NCI-H187 (cell line): ENCODE measurements at places on chromosomes 13 and 19.

DNA sequence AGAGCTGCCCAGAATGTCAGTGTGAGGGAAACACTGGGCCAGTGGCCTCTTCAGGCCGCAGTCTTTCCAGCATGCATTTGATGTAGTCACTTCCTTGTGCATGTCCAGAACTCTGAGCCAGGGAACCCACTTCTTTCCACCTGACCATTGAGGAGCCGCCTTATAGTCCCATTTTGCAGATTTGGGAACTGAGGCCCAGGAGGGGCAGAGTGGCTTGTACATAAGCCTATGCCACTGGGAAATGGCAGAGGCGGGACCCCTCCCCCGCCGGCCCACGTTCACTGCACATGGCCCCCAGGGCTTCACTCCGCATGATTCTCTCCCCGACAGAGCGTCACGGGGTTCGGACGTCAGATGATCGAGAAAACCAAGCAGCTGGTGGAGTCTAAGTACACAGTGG, 5.6 kb upstream of the SPIB start:
- no peak for DNase-seq

GRCh38 chr13:112618501-112618900, 30.5 kb upstream of the TUBGCP3 start:
- DNase-seq: no peak

DNA sequence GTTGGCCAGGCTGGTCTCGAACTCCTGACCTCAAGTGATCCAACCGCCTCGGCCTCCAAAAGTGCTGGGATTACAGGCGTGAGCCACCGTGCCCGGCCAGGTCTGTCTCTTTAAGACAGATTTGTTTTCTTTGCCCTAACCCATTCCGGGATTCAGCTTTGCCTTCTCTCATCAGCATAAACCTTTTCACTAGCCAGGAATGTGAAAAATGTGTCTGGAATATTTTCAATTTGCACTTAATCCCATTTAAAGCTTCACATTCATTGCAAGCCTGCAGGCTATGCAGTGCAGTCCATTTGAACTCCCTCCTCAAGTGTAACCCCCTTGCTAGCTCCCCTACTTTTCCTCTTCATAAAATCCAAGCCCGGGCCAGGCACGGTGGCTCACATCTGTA, 880 bp upstream of the TMEM160 start:
- no peak for DNase-seq

DNA sequence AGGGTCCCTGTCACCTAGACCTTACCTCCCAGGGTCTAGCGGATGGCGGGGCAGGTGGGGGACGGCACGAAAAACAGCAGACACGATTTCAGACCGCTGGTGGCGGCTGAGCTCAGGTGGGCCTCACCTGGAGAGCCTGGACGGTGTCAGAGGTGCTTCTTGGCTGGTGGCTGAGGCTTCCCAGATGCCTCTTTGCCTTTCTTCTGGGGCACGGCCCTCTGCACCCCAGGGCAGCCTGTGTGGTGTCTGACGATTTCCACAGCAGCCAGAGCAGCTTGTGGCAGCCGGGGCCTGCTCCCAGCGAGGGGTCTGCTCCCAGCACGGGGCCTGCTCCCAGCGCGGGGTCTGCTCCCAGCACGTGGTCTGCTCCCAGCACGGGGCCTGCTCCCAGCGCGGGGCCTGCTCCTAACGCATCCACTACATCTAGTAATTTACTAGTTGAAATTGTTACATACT, 66.7 kb downstream of the ATP11A start:
- DNase-seq: no peak

DNA sequence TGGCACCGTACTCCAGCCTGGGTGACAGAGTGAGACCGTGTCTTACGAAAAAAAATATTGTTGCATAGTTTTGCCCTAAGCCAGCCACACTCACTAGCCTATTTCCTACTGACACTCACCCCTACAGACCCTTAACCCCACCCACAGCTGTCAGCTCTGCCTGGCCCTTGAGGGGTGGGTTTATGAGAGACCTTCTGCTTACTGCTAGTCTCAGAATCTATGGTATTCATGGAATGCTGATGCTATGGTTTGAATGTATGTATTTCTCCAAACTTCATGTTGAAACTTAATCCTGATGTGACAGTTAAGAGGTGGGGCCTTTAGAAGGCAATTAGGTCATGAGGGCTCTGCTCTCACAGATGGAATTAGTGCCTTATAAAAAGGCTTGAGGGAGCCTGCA, 79.2 kb upstream of the LRCH1 start:
- no peak for DNase-seq

GRCh38 chr19:32812036-32812435, 57.5 kb downstream of the SLC7A9 start:
- no peak for DNase-seq

DNA sequence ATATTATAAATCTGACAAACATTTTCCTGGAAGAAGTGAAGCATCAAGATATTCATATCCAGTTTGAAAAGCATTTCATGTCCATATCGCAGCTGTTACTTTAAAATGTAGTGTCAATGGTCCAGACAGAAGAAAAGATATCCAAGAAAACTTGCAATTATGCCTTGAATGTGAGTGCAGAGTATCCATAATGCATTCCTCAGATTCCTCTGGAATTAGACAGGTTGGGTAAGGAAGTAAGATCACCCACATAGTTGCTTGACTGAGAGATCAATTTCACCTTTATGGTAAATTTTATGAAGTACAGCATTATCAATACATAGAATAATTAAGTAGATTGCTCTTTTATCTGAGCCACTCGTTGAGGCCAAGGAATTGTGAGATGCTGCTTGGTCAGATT, 327.0 kb upstream of the SLITRK5 start:
- no peak for DNase-seq

- no peak for DNase-seq
Observed at GRCh38 chr13:50678464-50679162, 164.9 kb downstream of the DLEU7 start.

DNA sequence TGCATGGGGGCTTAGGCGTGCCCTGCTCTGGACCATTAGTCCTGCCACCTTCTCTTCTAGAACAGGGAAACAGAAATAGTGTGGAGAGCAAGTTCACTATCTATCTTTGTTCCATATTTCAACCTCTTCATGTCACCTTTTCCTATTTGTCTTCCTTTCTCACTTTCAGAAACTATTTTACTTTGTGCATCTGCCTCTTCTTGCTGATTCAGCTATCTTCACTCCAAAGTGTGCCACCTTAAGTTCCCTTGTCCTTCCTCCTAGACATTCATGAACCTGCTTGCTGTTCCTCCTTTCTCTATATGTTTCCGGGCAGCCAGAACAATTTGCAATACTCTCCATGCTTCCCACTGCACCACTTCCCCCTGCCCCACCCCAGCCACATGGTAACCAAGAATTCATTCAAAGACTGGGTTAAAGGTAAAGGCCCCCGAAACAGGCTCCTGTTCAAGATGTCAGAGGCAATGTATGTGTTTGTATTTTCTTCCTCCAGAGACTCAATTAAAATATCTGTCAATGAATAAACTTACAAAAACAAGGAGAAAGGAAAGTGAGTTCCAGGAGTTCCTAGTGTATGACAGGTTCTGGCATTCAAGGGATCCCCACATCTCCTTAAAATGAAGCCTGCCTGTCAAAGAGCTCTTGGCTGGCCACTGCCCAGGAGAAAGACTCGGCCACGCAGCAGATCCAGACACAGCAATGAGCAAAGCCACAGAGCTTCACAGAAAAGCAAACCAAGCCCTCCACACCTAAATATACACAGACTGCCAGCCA, 268.1 kb downstream of the DNAJC15 start:
- no peak for DNase-seq

DNA sequence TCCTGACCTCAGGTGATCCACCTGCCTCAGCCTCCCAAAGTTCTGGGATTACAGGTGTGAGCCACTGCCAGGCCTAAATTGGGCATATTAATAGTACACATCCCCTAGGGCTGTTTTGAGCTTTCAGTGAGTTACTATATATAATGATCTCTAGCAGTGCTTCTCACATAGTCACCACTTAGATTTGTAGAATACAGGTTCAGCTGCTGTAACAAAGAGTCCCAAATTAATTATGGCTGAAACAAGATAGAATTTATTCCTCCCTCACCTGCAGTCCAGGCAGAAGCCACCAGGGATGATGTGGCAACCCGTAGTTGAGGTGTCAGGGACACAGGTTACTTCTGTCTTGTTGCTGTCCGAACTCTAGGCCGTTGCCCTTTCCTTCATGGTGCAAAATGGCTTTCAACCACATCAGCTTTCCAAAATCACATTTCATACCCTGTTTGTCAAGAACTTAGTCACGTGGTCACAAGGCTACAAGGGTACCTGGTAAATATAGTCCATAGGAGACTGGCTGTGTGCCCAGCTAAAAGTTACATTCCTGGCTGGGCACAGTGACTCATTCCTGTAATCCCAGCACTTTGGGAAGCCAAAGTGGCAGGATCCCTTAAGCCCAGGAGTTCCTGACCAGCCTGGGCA, 2.9 kb downstream of the PROSER3 start:
- no peak for DNase-seq

DNA sequence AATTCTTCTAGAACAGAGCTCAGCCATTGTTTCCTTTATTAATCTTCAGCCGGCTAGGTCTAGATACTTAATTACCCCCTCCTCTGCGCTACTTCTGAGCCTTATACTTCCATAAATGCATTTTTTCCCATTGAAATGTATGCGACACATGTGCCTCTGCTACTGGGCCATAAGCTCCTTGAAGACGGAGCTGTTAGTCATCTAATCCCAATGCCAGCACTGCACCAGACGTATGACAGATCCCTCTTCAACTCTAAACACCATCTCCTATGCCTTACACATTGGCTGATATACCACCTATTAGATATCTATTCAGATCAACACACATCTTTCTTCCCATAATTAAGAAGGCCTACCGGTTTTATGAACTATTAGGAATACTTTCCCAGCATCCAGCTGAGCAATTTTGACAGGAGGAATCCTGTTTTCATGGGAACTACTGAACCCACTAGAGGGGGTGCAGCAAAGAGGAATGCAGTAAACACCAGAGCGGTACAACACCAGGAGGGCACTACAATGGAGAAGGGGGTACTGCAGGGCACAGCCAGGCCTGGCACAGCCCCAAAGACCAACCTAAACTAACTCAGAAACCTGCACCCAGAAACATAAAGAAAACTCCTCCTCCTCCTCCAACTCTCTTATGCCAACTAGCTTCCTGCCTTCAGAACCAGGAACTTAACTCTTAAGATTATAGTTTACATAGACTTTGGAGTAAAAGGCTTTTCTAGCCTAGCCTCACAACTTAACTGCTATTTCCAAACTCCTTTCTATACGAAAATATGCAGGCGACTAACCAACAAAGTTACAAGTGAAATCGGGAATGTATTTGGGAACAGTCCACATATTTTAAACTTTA, 18.7 kb downstream of the STK24 start:
- no peak for DNase-seq

DNA sequence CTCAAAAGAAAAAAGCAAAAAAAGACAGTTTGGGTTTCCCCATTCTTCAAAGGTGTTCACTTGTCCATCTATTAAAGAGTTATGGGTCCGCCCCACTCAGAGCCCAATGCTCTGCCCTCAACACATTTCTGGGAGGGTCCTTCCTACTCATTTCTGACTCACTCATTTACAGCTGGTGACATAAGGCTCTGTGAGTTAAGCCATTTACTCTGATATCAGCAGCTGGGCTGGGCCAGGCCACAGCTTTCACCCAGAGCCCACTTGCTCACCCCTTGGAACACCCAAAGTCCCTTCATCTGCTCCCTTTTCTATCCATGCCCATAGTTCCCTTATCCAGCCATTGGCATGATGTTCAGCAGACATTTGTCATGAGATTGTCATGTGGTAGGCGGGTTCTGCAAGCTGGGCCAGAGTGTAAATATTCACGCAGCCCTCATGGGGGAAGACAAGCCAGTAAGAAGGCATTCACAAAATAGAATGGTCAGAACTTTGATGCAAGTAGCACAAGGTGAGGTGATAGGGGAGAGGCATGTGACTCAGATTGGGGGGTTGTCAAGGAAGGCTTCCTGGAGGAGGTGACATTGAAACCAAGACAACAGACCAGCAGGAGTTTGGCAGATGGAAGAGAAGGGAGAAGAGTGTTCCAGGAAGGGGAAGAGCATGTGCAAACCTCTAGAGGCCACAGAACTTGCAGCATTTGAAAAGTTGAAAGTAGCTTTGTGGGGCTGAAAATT, 5.9 kb downstream of the MAST1 start:
- DNase-seq: no peak

DNA sequence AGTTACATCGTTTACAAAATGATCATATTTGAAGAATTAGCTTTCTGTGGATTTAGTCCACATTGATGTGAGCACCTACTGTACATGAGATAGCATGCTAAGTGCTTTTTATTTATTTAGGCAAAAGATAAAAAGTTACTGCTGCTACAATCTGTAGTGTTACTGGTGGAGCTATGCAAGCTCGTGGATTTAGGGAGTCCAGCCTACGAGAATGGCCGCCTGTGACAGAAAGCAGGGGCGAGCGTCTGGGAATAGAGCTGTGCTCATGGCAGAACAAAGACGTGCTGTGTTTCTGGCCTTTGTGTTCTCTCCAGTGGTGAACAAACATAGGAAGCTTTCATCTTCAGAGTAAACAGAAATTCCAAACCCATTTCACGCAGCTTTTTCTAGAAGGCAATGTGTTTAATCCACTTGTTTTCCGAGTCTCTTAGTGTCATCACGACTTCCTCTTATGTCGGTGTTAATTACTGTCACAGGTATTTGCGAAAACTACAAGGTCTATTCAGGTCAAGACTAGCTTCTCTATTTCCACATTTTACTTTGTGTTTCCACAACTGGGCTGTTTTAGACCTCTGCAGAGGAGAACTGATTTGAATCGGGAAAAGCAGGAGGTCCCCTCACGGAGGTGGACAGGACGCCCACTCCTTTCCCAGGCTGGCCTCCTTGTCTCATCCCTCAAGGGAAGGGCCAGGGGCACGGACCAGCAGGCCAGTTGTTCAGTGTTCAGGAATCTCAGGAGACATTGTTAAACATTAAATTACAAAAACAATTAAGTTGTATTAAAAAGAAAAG, 67.3 kb downstream of the ATP11A start:
- DNase-seq: no peak

DNA sequence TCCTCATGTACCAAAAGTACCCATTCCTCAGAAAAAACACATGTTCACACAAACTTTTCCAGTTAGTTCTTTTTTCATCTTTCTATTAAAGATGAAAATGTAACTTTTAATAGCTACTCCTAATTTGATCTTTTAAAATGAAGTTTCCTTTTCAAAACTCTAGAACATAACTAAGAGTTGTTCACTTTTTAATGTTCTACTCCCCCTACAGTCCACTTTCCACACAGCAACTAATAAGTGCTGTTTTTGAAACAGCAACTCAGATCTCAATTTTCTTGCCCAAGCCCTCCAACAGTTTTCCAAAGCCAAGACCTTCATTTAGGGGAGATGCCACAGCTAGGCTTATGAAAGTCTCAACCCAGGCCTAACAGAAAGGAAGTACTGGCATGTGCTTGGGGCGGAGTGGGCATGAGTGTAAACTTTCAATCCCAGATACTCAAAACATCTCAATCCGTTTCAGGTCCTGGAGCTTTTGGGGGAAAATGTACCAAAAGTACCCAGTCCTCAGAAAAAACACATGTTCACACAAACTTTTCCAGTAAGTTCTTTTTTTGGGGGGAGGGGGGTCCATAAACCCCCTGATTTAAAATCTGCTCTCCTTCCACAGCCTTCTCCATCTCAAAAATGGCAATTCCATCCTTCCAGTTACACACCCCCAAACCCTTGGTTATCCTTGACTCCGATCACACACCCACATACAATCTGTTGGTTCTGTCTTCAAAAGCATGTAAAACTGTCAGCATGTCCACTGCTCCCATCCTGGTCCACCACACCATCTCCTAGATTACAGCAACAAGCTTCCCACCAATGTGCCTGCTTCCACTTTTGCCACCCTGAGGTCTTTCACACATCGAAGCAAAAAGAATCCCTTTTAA, 2.0 kb downstream of the FBL start:
- no peak for DNase-seq
